LoVo (cell line): ENCODE measurements at places on chromosomes 11 and 22.

DNA sequence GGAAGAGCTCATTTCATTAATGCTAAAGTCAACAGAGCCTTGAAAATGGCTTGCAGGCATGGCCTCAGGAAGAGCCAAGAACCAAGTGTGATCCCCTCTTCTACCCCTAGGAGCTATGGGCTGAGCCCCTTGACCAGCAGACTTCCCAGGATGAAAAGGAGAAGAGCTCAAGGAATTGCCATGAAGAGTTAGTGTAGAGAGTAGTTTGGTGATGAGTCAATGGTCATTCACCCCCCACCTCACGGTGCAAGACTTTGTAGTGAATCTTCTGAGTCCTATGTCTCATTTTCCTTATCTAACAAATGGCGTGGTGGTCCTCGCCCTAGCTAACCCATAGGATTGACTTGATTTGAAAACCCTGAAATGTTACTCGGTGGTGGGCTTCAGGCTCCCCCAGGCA, 422.4 kb upstream of the CADM1 start:
- DNase-seq: no peak

GRCh38 chr11:46836431-46836830, 9.6 kb downstream of the CKAP5 start:
- DNase-seq: no peak

- no peak for DNase-seq
These were observed 227.8 kb downstream of the BRD1 start for GRCh38 chr22:49599691-49600455.

GRCh38 chr11:70710601-70711000, 312.3 kb downstream of the CTTN start:
- no peak for DNase-seq

DNA sequence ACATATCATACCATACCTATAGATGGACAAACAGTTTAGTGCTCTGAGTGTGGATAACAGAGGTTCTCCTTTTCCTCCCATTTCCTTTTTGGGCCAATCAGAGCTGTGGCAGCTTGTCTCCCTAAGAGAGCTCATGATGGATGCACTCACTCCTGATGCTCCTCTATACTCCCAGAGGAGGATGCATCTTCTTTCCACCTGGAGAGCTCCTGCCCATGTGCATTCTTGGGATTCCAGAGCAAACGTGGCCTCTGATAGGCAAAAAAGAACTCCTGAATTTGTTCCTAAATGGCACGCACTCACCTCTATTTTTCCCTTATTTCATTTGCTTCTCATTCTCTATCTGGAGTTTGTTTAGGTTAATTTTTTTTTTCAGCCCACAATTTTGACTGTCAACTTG, 2.9 kb downstream of the MRGPRX3 start:
- no peak for DNase-seq

GRCh38 chr11:24043842-24044241, 453.0 kb upstream of the LUZP2 start:
- DNase-seq: no peak

- DNase-seq: no peak
These were observed 23.7 kb upstream of the FGF3 start for GRCh38 chr11:69842746-69843528.
